Nasal cavity respiratory epithelium epithelial cell of viscerocranial mucosa (primary cell): ENCODE measurements at places on chromosomes 5 and 9. TPM values are rescaled to one million over a fixed set of nuclear protein-coding genes. Genes with fewer than 3 reads are reported as not detected.

Gene PCDHB9
- under 0.01 and 0.14 TPM in 2 replicates for total RNA-seq

Gene IL3
- not detected in 2 replicates for total RNA-seq

Gene PCDHGA11
- total RNA-seq: 2.1 and 5.3 TPM in 2 replicates

Gene PTGDS
- total RNA-seq: not detected in 2 replicates
